ENCODE measurements at places on chromosomes 1 and 21.

GRCh38 chr21:38859852-38860251 is 54.1 kb downstream of the ETS2 start:
- no peak for DNase-seq

DNA sequence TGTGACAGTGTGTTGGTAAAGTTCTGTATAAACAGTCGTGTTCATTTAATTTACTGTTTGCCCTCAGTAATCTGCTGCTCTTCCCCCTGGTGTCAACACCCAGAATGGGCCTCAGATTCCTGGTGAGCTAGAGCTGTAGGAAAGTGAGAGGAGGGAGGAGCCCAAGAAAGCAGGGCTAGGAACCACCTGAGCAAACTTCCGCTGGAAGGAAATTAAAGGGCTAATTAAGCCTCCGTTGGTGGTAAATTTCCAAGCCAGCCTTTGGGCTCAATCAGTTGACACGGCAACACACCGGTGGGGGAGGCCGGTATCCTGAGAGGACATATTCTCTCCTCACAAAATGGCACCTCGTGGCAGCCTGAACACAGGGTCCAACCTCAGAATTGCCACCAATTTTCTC is 32.9 kb downstream of the RAB3B start:
- DNase-seq: no peak

DNA sequence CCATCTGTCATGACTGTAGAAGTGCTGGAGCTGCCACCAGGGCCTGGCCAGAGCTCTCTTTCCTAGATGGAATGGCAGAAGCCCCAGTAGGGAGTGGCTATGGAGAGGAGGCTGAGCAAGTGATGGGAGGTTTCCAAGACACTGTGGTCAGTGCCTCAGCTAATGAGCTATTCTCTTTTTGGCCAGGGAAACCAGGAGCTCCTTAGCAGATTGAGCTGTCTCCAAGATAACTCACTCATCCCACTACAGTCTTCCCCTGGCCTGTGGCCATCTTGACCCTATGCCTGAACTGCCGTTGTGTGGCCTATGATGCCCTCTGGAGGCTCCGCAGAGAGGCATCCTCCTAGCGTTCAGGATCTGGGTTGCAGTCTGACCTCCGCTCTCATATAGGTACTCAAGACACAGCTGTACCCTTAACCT is 60.5 kb downstream of the ERI3 start:
- DNase-seq: no peak

DNA sequence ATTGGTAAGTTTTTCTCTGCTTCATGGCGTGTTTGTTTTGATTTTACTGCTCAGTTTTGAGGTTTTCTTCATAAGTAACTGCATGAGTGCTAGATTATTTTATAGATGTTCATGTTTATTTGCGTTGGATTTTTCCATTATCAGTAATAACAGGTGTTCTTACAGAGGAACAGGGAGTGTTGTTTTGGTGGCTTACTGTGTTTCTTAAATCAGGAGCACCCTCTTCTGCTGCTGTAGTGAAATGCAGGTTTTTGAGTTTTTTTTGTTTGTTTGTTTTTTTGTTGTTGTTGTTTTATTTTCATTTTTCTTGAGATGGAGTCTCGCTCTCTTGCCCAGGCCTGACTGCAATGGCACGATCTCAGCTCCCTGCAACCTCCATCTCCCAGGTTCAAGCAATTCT is 32.6 kb downstream of the CTBS start:
- DNase-seq: no peak

- no peak for DNase-seq
These were observed 1.5 kb upstream of the ACADM start for GRCh38 chr1:75722966-75723365.

DNA sequence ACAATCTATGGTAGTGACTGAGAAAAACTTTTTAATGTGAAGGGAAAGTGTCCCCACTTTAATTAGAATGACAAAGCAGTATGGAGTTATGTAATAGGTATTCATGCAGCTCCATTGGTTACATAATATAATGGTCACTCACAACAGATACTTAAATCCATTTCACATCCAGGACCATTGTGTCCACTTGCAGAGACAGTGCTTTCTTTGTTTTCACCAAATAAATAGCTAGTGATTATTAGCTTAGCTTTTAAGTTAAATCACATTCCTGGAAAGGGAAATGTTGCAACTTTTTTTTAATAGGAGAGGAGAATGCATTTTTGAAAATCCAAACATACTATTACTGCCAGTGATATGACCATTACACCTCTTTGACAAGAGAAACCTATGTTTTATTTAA is 22.9 kb downstream of the RGL1 start:
- DNase-seq: no peak

- DNase-seq: no peak
These were observed 8.7 kb downstream of the CAPZB start for GRCh38 chr1:19476450-19477190.

- DNase-seq: no peak
These were observed 34.5 kb downstream of the IL23R start for GRCh38 chr1:67200755-67201154.

- no peak for DNase-seq
These were observed 3.5 kb upstream of the PADI1 start for GRCh38 chr1:17201201-17202021.

DNA sequence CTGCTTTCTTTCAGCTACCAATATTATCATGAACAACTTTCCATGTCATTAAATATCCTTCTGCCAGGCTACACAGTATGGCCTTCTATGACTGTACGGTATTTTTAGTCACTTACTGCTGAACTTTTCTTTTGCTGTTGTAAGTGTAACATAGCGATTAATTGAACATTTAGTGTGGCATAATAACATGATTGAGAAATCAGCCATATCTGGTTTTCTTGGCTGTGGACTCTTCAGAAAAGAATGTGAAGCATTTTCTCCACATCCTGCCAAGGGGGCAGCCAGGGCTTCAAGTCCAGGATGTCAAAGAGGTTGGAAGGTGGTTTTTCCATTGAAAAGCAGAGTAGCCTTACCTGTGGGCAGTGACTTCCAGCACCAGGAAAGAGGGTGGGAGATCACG is 8.8 kb upstream of the AHCYL1 start:
- DNase-seq: no peak

GRCh38 chr1:9984253-9984652 is 12.8 kb upstream of the RBP7 start:
- DNase-seq: no peak

DNA sequence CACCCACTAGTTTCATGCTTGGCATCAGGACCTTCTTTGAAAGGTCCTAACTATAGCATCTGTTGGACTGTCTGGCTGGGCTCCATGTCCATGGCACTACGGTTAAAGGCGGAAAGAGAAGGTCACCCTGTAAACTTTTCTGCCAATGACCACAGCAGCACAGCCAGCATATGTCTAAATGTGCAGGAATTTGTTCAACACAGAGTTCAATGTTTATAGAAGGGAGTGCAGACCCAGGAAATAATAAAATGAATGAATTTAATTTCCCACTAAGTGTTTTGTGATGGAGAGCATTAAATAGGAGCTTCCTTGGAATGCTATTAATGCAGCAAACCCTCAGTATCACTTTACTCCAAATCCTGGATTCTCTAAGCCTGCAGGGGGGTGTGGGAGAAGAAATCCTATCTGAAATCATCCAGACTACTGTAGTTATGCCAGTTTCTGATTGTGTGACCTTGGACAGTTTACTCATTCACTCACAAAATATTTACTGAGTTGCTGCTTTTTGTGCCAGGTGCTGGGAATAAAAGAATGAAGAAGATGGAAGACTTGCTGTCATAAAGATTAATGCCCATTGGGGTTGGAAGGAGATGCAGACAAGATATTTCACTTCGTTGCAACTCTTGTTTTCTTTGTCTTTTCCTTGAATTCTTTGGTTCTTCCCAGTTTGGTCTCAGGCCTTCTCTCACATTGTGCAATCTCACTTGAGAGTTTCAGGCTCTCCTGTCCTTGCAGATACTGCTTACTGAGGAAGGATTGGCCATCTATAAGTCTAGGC is 195.0 kb downstream of the ROR1 start:
- DNase-seq: no peak

DNA sequence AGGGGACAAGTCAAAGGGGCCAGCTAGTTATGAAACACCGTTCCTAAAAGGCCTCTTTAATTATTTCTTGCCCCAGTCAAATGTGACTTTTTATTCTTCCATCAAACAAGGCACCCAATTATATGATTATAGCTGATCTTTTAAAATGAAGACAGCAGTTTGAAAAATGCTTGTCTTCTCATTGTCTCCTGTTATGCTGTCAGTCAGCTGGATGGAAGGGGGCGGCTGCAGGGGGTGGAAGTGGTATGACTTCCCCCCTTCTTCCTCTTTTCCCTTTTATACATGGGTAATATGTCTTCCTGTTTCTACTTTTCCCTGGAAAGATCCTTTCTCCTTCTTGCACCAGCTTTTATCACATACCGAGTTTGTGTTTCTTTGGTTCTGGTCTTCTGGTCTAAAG is 25.8 kb upstream of the KCNA10 start:
- DNase-seq: no peak

DNA sequence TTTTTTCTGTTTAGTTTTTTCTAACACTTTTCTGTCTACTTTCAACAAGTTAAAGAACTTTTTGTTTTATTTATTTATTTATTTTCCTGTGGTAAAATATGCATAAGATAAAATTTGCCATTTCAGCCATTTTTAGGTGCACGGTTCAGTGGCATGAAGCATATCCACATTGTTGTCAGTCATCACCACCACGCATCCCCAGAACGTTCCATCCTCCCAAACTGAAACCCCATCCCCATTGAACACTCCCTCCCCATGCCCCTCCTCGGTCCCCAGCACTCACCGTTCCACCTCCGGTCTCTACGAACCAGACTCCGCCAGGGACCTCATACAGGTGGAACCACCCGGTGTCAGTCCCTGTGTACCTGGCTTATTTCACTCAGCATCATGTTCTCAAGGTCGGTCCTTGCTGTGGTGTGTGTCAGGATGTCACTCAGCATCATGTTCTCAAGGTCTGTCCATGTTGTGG is 118.1 kb downstream of the SIK1 start:
- no peak for DNase-seq

- DNase-seq: no peak
These were observed 54.7 kb upstream of the ARTN start for GRCh38 chr1:43878854-43879253.

- DNase-seq: no peak
These were observed 185.2 kb upstream of the TMEM51 start for GRCh38 chr1:14968251-14968851.

DNA sequence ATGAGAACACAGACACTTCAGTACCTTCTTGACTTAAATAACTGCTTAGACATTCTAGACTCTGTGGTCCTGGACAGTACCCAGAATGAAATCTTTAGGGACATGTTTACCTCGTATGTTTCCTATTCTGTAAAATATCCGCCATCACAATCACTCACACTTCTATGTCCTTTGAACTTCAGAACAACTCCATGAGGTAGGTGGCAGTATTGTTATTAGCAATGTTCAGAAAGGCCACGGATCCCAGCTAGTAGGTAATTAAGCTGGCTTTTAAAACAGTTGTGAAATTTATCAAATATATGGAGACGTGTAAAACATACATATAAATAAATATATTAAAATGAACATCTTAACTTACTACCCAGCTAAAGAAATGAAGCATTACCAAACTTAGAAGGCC is 83.4 kb downstream of the CACHD1 start:
- no peak for DNase-seq

DNA sequence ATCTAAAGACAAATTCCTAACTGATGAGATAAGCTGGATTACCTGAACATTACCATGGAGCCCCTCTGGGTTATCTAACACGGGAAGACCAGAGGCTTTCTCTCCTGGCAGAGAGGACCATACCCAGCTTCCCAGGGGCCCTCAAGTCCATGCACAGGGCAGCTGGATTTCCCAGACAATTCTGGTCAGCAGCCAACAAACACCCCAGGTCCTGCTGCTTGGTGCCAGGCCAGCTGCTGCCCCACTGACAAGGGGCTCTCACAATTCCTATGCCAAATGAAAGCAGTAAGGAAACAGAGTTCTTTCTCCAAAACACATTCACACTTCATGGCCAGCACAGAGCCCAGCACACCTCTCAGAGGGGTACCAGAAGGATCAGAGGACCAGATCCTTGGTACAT is 114.2 kb downstream of the HLCS start:
- no peak for DNase-seq

- DNase-seq: no peak
These were observed 124.6 kb upstream of the KRTAP19-8 start for GRCh38 chr21:31162827-31163226.

DNA sequence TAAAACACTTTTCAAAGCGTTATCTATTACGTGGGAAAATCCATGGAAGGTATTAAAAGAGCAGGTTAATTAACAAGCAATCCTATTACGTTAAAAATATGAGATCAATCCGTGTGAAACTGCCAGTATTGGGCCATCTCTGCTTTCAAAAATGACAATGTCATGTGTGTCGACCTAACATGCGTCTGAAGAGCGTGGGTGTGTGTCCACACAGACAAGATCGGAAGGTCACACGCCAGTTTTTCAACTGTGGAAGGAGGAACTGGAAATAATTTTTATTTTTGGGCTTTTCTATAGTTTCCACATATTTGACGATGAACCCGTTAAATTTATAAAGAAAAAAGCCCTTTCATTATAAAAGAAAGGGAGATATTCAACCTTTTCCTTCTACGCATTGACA is 17.6 kb upstream of the ALDH4A1 start:
- DNase-seq: no peak

DNA sequence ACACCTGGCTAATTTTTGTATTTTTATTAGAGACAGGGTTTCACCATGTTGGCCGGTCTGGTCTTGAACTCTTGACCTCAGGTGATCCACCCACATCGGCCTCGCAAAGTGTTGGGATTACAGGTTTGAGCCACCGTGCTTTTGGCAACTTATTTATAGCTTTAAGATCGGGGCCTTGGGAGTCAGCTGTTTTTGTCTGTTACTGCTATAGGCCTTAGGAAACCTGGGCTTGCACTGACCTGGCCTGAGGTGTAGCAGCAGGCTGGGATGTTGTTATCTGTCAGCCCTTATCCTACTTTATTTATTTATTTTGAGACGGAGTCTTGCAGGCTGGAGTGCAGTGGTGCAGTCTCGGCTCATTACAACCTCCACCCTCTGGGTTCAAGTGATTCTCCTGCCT is 11.4 kb downstream of the SZRD1 start:
- no peak for DNase-seq

DNA sequence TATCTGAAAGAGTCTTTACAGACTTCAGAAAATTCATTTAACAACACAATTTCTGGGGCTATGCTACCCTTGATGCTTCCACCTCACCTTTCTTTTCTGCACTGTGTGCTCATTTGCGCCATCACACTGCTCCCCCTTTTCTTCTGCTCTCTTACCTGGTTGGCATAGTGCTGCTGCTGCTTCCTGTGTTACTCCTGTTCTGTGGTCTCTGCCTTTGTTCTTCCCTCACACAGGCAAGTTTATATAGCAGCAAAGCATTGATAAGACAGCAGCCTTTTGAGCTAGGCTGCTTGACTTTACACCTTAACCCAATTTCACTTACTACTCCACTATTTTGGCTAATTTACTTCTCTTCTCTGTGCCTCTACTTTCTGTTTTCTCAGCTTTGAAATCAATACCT is 18.3 kb downstream of the SGIP1 start:
- no peak for DNase-seq
